ENCODE measurements at places on chromosomes 12 and 14. TPM values are rescaled to one million over a fixed set of nuclear protein-coding genes. Genes with fewer than 3 reads are reported as not detected.

FOXN4 gene
- 0.11 TPM for polyA plus RNA-seq

DNA sequence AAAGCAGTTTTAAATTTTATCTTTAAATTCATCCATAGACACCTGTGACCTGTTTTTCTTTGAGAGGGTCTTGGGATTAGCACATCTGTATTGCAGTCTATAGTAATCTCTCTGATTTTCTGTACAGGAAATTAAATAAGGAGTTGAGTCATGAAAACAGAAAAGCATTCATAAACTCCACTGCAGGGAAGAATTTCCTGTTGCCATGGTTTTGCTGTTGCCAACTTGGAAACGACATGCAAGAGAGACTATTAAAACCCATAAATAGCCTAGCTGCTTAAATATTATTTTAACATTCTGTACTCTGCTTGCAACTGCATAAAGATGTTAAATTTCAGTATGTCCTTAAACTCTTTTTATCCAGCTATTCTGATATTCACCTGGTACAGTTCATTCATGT lies 281.0 kb upstream of the RGS6 start:
- peak; percentile 96 for DNase-seq

DNA sequence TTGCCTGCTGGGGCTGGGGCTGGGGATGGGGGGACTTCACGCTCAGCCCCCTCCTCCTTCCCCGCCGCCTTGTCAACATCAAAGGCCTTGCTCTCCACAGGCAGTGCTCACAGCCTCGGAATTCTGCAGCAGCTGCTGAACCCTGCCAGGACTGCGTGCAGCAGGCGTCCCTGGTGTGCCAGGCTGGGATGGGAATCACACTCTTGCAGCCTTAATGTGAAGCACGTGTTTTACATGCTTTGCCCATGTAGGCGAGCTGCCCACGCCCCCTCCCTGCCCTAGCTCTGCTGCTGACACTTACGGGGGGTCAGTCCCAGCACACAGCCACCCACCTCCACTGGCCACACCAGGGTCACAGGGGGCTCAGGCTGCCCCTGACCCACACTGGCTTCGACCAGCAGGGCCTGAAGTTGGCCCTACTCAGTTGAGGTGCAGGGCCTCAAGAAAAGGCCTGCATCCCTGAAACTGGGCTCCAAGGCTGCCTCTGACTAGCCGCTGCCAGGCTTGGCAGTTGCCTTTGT lies 276.2 kb upstream of the RTL1 start:
- DNase-seq = no peak

- peak; percentile 81 for DNase-seq
Measured at GRCh38 chr14:72565149-72565559, 328.7 kb downstream of the DPF3 start.

DNA sequence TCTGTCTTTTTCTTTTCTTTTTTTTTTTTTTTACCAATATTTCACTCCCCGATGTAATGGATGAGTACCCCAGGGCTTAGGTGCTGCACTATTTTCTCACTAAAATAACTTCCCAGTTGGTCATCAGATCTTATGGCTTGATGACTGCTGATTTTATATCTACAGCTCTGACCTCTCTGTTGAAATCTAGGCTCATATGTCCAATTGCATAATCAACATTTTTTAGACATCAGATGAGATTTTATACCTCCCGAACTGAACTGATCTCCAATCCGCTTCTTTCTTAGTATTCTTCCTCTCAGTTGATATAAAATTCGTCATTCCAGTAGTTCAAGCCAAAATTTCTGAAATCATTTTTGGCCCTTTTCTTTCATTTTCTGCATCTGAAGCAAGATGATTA lies 1236.5 kb downstream of the SLC16A7 start:
- peak; percentile 15 for DNase-seq

DNA sequence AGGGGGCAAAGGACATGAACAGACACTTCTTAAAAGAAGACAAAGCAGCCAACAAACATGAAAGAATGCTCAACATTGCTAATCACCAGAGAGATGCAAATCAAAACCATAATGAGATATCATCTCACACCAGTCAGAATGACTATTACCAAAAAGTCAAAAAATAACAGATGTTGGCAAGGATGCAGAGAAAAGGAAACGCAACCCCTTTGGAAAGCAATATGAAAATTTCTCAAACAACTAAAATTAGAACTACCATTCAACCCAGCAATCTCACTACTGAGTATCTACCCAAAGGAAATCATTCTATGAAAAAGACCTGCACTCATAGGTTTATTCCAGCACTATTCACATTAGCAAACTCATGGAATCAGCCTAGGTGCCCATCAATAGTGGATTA lies 25.6 kb downstream of the MDM1 start:
- no peak for DNase-seq

Measured in muscle of leg (tissue), 16 donors.